ENCODE measurements at places on chromosomes 2 and 18.

GRCh38 chr2:109455731-109456691, 157.8 kb downstream of the SEPTIN10 start:
- no peak for DNase-seq

GRCh38 chr2:36753706-36754221, 57.3 kb downstream of the VIT start:
- no peak for DNase-seq

DNA sequence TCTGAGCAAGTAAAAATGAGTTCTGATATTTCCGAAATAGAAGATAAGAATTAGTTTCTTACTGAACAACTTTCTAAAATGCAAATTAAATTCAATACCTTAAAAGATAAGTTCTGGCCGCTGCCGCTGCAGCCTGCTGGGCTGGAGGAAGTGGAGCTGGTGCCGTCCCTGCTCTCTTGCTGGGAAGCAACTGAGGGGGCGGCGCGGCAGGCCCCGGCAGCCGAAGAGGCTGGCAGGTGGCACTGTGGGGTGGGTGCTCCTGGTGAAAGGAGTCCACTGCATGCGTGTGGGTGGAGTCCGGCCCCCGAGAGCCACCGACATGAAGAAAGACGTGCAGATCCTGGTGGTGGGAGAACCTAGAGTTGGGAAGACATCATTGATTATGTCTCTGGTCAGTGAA, 89.5 kb upstream of the ZNF519 start:
- no peak for DNase-seq

DNA sequence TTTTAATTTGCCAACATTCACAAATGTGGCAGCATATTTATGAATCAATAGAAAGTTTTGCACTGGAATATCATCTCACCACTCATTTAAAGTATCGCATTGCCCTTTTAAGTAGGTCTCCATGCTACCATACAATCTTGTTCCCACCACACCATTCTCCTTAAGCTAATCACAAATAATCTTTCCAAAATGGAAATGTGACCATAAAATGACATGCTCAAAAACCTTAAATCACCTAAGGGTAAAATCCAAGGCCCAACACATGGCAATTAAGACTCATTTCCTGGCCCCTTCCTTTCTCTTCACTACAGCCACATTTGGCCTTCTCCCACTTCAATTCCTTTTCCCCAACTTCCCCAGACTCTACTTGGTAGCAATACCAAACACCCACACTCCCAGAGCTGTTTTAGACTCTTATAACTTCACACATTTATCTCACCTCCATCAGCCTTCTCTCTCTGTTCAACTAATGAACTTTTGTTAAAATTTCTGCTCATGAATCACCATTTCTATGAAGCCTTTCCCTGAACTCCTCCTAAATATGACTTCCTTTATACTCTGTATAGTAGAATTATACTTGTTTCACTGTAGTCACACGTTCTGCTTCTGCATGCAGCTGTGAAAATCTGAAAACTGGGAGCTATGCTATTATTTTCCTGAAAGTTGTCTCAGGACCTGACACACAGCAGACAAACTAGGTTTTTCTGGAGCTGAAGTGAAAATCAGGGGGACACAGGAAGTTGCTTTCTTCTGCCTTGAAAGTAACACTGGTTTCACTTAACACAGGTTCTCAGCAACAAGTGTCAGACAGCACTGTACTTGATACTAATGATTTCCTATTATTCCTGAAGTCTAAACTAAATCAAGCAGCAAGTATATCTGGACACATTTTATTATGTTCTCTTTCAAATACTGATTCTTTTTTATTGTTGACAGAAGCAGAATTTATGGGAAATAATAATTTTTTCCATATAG, 303.9 kb downstream of the ZEB2 start:
- no peak for DNase-seq

DNA sequence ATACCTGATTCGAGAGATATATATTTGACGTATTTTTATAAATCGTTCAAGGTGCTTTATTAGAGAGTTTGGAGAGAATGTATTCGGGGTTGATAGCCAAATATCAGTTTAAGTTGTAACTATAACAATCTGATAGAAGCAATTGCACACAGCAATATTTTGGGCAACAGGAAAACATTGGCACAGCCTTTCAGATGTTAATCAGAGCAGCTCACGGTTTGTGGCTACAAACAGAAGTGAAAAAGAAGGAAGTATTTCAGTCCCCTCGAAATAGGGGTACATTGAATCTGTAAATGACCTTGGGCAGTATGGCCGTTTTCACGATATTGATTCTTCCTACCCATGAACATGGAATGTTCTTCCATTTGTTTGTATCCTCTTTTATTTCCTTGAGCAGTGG, 20.6 kb downstream of the SERPINB10 start:
- DNase-seq: no peak

DNA sequence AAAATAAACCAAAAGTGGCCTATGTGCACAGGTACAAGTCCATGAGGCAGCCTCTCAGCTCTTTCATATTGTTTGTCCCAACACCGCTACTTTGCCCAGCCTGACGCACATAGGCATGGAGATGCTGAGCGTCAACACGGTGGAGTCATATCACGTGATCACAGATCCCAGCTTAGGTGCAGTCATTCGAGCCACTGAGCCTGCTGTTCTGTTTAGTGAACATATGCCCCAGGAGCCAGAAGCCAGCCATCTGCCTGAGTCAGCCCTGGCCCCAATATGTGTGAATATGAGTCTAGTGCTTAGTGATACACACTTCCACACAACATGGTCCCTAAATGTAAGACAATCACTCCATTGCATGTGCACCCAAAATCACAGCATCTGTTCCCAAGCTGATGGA, 88.2 kb upstream of the LCLAT1 start:
- no peak for DNase-seq

GRCh38 chr2:12036640-12036983, 290.2 kb downstream of the LPIN1 start:
- DNase-seq: peak; percentile 8

GRCh38 chr18:43662657-43663056, 385.4 kb upstream of the SYT4 start:
- no peak for DNase-seq

DNA sequence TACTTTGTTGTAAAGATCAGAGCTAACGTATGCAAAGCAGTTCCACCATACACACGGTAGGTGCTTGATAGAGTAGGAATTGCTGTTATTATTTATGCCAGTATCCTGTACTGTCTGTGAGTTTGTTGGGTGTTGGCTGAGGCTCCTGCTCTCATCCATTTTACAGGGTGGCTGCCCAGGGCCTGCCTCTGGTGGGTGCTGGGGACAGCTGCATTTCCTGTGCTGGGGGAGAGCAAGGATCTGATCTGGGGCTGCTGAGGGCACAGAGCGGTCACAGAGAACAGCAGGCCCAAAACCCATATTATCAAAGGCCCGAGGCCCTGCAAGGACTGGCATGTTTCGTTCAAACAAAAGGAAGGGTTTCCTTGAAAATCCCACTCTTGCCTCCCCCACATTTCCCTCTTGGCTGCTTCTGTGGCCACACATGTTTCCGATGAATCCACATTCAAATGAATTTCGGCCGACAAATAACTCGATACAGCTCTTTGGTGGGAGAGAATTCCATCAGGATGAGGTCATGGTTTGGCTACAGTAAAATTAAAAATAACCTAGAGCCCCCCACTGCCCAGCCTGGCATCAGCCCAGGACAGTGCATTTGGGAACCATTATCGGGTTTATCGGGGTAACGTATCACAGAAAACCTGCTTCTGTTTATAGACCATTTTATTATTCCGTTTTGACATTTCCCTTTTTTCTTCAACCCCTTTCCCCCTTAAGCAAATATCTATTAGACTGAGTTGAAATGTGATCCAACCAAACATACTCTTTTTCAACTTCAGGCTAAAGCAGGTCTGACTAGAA, 143.4 kb downstream of the CYRIA start:
- DNase-seq: no peak

DNA sequence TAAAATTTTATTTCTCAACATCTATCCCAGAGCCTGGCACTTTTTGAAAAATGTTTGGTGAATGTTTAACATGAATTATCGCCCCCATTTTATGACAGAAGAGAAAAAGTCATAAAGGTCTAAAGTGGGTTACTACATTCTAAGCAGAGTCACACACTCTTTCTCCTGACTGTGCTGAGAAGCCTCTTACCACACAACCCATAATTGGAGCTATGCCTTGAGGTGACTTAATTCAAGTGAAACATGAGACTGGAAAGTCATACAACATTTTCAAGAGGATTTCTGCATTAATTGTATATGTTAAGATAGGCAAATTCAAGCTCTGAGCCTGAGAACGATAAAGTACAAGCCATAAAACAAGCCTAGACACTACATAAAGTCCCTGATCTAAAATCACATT, 3.1 kb upstream of the DSEL start:
- DNase-seq: no peak

- DNase-seq: no peak
Observed at GRCh38 chr18:23209031-23209430, 73.7 kb downstream of the CABLES1 start.

DNA sequence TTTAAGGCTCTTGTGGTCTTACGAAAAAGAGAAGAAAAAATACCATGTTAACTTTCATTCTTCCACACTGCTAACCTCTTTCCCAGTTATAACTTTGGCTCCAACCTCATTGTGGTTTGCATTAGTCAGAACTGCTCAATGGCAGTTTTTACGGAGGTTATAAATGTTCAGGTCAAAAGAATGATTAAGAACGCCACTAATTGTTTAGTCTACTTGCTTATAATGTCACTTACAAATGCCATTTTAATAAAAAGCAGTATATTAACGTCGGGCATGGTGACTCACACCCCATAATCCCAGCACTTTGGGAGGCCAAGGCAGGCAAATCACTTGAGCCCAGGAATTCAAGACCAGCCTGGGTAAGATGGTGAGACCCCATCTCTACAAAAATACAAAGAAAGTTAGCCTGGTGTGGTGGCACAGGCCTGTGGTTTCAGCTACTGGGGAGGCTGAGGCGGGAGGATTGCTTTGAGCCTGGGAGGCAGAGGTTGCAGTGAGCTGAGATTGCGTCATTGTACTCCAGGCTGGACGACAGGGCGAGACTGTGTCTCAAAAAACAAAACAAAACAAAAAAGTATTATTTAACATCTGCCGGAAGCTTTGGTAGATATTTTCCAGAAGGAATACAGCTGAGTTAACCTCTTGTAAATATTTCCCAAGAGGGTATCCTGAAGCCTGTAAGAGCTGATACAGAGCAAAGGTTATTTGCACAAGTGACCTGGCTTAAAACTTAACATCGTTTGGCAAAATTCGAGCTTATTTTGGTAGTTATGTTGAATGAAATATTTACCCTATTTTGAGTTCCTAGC, 5.1 kb downstream of the AGPS start:
- no peak for DNase-seq

- no peak for DNase-seq
Observed at GRCh38 chr2:96832754-96833507, 10.9 kb downstream of the ANKRD23 start.

- DNase-seq: no peak
Observed at GRCh38 chr2:45833968-45834344, 182.5 kb downstream of the PRKCE start.

GRCh38 chr2:136215908-136216472, 98.0 kb upstream of the CXCR4 start:
- no peak for DNase-seq

DNA sequence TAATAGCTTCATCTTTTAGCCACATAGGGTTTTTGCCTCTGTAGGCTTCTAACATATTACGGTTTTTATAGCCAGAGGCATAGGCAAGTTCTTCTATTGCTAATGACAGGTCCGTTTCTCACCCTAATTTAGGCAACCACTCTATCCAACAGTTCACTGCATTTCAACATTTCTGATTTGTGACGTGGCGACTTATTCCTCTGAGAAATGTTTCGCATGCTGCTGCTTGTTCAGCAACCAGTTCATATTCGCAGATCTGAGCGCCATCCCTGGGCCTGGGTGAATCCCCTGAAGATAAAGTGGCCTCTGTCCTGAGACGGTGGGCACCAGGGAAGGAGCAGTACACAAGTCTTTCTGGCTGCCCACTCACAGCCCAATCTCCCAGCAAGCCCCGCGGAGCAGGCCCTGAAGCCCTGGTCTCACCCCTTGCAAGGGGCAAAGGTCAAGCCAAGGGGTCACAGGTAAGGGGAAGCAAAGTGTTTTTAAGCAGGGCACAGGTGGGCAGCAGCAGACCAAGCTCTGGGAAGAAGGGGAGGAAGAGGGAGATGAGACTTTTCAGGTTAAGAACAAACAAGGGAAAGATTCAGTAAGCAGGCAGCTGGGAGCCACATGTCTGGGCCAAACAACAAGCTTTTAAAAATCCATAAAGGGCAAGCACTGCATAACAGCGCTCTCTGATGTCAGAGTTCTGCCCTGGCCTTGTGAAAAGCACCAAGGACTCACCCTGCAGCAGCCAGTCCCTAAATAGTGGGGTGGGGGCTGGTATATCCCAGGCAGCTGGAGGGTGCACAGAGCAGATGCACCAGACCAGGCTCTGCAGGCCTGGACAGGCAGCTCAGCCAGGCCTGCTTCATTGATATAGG, 10.8 kb upstream of the COX7A2L start:
- no peak for DNase-seq

GRCh38 chr2:31138037-31138962, at the start of gene GALNT14:
Gene GALNT14 (minus strand): TSS chr2:31138440. CDS start chr2:31138086, 354 bp downstream.
- no peak for DNase-seq

All from activated CD4-positive, alpha-beta T cell treated with anti-CD3 and anti-CD28 coated beads, Interleukin-2, amount 50 U/mL, for 1 hour (primary cell).